Right kidney (tissue), 9 donors: ENCODE measurements at places on chromosomes 4 and X.

GRCh38 chr4:1330761-1331590 is 16.0 kb upstream of the UVSSA start:
- DNase-seq = no peak

- DNase-seq = no peak
Measured at GRCh38 chr4:6620296-6620695, 20.2 kb upstream of the MRFAP1 start.

GRCh38 chr4:163256680-163257343 is 75.6 kb downstream of the NPY1R start:
- no peak for DNase-seq

DNA sequence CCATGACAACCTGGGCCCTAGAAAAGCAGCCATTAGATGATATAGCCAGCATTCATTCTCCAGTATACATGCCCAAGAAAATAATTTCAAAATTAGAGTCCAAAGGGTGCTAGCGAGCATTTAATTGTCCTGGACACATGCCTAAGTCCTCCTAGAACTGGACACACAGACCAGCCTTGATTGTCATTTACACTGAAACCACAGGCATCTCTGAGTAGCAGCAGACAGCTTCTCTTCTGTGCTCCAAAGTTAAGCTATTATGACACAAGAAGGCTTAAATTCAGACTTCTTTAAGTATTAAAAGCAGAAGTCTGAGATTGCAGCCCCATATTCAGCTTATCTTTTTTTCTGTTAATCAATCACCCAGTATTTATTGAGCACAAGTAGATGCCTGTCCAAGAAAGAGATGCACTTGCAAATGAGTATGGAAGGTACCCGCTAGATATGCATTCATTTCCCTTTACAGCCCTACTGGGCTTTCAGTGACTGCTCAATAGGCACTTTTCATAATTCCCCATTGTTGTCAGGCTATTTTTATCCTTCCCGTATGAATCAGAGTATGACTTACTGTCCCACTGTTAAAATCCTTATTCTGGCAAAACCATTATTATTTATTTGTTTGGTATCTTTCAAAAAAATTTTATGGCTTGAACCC is 374.1 kb downstream of the FBXW7 start:
- no peak for DNase-seq

DNA sequence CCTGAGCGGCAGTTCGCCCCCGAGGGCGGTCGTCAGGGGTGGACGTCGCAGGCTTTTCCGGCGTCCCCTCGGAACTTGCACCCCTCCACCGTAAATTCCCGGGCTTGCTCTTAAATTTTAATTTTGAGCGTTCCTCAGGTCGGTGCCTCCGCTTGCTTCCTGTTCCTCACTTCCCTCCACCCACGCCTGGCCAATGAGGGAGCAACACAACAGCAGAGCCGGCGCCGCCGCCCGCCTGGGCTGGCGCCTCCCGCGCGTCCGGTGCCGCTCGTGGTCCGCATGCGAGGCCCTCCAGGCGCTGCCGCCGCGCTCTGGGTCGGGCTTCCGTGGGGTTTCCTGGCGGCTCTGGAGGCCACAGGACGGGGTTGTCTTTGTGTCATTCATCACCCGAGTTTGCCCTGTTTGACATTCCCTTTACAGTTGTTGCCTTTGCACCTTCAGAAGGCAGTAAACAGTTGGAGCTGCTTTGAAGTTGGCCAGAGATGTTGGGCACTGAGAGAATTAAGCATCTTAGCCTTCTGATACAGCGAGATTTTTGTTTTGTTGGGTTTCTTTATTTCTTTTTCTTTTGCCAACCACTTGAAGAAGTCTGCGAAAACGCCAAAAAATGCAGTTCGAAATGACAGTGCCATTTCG is 692 bp downstream of the SPCS3 start:
- peak; percentile 91 for DNase-seq

DNA sequence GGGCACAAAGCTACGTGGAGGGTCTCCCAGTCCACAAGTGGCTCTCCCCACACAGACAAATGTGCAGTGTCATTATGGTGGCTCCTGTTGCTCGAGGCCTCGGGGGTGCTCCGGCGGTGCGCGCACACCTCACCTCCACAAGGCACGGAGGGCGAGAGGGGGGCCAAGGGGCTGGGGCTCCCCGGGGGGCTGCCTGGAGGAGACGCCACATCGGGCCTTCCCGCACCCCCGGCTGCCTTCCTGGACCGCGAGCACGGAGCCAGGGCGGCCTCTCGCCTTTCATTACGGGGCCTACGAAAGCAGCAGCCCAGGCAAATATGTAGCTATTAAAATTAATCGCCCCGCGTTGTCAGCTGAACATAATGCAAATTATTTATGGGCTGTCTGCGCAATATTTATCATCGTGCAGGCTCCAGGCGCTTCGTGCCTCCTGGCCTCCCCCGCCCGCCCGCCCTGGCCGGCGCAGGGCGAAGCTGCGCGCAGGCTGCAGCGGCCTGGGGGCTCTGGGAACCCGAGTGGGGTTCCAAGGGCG is 70.8 kb upstream of the BCOR start:
- DNase-seq = no peak

GRCh38 chrX:103151799-103152198 is 58.9 kb upstream of the NXF3 start:
- DNase-seq = no peak

- DNase-seq = no peak
Measured at GRCh38 chr4:7420661-7421040, 14.1 kb downstream of the PSAPL1 start.

DNA sequence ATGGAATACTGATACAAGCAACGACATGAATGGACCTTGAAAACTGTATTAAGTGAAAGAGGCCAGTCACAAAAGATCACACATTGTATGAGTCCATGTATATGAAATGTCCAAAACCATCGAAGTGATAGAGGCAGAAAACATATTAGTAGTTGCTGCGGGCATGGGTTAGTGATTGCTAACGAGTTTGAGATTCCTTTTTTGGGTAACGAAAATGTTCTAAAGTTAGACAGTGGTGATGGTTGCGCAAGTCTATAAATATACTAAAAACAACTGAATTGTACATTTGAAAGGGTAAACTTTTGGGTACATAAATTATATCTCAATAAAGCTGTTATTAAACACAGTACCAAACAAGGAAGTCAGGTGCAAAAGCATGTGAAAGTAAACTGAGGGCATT is 234.5 kb downstream of the FBXW7 start:
- DNase-seq = no peak

DNA sequence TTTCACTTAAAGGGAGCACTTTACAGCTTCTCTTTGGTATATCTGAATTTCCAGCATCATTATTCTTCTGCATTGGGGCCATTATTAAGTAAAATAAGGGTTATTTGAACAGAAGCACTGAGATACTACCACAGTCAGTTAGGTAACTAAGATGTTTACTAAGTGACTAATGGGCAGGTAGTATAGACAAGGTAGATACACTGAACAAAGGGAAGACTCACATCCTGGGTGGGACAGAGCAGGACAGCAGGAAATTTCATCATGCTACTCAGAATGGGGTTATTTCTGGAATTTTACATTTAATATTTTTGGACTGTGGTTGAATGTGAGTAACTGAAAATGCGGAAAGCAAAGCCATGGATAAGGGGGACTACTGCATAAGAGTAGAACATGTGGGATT is 316.0 kb downstream of the CCSER1 start:
- DNase-seq = no peak

DNA sequence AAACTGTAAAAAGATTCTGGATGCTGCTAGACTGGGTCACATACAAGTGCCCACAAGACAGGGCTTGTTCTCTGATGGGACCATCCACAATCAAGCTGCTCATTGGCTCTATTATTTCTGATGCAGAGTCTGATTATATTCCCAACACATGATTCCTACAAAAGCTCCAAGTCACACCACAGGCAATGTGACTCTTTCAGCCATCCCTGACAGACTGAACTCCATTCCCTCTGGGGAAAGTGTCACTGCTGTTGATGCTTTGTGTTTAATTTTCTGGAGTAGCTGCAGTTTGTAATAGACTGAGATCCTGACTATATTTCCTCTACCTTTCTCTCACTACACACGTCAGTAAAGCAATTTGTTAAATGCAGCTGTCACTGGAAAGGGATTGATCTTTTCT is 55.4 kb upstream of the BCLAF3 start:
- no peak for DNase-seq

- DNase-seq = no peak
Measured at GRCh38 chr4:189143263-189143952, 797.3 kb upstream of the FRG1 start.

- no peak for DNase-seq
Measured at GRCh38 chr4:136812100-136812880, 720.0 kb downstream of the PCDH18 start.

GRCh38 chr4:5052726-5053425 is 1.6 kb downstream of the STK32B start:
- DNase-seq = no peak

- DNase-seq = no peak
Measured at GRCh38 chrX:69262036-69262936, 97.0 kb upstream of the PJA1 start.

DNA sequence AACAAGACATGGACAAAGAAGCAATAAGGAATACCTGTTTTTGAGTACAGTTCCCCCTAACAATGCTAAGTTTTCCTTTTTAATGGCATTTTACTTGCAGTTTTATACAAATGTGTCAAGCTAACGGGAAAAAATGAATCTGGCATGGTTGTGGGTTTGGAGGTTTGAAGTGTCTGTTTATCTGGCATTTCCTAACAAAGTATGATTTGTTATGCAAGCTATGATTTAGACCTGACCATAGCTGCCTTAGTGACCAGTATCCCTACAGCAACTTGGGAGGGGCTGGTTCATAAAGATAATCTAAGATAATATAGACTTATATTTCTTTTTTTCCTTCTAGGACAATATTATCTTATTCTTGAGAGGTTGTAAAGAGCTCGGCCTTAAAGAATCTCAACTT is 60.6 kb downstream of the LIMCH1 start:
- no peak for DNase-seq

DNA sequence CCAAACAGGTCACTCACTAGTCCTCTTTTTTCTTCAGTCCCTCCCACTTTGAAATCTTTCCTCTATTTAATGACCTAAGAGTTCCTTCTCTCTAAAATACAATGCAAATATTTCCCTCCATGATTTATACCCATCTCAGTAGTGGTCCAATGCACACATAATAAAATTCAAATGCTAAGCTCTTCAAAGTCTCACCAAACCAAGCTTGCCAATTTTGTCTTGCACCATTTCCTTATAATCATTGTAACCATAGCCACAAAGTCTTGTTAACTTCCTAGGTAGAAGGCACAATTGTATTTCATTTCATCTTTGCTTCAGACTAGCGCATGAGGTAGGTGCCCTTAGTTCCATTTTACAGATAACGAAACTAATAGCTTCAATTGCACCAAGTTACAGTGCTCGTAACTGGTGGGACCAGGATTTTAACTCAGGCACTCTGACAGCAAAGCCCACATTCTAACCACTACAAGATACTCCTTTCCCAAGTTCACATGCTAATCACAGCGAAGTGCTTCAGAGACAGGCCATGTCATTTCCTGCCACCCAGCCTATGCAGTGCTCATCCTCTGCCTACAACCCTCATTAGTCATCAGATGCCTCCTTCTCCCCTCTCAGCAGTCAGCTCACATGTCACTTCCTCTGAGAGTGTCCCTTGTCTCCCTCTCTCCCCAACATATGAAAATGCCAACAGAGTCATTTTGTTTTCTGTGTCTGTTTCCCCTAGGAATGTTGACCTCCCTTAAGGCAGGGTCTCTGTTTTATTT is 66.9 kb upstream of the PPARGC1A start:
- no peak for DNase-seq

- DNase-seq = no peak
Measured at GRCh38 chrX:147378767-147379166, 533.0 kb upstream of the FMR1 start.

DNA sequence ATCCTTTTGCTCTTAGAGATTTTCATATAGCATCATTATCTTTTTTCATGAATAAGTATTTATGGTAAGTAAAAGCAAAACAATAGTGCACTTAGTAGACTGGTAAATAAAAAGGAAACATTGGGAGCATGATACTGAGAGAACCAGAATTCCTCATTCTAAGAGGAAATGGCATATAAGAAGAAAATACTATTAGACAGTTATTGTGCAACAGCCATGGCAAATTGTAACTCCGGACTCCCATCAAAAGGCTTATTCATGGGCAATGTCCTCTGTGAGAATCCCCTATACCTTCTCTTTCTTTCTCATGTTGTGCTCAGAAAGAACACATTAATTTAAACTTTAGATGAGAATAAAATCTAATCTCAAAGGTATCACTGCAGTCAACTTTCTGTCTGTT is 42.4 kb downstream of the SPATA18 start:
- DNase-seq = no peak

- DNase-seq = no peak
Measured at GRCh38 chrX:107374132-107374531, 75.3 kb upstream of the FRMPD3 start.

DNA sequence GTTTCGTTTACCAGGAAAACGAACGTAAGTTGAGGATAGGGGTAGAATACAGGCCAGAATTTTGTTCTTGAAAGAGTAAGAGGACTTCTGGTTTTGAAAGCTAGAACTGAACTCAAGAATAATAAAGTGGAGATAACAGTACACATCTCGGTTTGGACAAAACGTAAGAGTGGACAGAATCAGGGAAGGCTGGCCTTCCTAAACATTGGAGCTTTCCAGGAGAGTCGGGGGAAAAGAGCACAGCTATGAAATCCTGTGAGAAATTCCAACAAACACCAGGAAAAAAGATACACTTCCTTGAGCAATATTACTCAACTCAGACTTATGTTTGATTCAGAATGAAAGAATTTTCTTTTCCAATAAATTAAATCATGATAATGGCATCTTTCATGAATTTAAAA is 1.2 kb downstream of the CTSO start:
- peak; percentile 27 for DNase-seq

DNA sequence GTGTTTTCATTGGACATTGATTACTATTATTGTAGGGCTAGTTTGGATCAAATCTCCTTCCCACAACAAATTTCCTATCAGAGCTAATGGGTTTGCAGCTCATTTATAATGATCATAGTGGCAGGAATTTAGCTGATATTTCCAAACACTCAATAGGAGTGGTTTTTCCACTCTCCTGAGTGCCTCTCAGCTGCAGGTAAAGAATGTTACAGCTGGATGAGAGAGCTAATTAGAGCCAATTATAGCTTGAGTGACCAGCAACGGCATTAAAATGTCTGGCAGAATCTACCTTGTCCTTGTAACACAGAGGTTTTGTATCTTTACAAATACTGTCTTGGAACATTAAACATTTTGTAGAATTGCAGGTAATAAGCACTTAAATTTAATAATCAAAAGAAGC is 602.8 kb upstream of the EPHA5 start:
- DNase-seq = no peak

GRCh38 chr4:145493166-145493565 is 11.5 kb downstream of the SMAD1 start:
- DNase-seq = no peak
